ENCODE measurements at places on chromosomes 5 and 9.

GRCh38 chr5:22621084-22621483 is 232.1 kb downstream of the CDH12 start:
- DNase-seq = no peak

DNA sequence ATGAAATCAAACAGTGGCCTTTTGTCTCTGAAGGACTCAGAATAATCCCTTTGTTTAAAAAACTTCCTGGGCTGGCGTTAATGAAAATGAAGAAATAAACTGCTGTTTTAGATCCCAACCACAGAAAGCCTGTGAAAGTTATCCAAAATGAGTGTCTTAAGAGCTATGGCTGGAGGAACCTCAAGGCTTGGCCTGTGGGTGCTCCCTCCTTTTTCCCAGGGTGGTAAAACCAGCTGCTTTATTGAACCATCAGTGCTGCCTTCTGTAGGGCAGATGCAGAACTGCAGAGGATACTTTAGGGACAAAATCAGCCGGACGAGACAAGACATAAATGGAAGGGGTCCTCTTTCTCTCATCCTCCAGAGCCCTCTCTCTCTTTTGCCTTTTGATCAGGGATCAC is 100.9 kb downstream of the SMARCA2 start:
- DNase-seq = no peak

DNA sequence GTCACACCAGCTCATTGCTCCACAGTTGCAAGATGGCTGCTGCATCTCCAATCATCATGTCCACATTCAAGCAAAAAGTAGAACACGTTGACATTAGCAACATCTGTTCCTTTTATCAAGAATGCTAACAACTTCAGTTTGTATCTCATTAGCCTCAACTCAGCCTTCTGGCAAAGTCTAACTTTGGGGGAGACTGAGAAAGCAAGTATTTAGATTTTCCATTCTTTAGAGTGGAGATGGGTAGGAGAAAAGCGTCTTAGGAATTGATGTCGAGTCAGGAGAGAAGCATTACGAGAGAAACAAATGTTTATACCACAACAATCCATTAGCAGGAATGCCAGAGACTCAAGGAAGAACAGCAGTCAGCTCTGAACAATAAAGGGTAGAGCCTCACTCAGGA is 446.3 kb downstream of the ENC1 start:
- DNase-seq = no peak

DNA sequence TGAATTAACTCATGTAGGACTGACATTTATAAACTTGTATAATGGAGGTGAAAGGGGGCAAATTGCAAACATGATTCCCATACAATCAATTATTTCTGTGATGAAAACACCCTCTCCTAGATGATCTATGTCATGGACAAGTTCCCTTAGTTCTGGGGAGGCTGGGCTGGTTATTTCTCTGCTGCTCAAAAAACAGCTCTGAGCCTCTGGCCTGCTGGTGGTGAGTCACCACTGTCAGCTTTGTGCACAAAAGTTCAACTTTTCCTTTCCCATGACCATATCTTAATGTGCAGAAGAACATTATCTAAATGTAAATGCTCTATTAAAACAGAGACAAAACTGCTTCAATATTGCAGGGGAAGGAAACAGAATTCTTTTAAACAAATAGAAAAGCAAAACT is 85.0 kb downstream of the HMHB1 start:
- no peak for DNase-seq

GRCh38 chr9:134225186-134225585 is 60.8 kb upstream of the RNU6ATAC start:
- no peak for DNase-seq

GRCh38 chr5:71662381-71662780 is 56.7 kb upstream of the CARTPT start:
- no peak for DNase-seq

DNA sequence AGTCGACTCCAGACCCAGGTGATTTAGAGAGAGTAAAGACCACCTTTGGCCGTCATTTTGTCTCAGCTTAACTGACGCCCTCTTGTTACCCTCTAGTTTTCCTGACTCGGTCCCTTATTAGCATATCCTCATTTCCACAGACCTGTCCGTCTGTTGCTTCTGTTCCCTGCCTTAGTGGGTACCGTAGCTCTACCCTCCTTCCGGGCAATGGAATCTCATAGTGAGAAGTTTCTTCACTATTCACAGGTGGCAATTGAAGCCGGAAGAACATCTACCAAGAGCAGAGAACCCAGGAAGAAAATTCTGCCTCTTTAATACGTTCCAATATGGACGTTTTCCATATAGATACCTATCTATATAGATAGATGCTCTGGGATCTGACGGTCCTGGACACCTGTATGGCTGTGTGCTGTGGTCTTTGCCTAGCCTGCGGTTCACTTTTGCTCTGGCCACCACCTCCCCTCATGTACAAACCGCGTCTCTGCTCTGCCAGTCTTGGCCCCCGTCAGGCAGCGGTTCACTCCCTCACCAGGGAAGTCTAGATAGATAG is 652 bp upstream of the TMEM161B start:
- DNase-seq = no peak

GRCh38 chr5:135505973-135506372 is 29.8 kb downstream of the NEUROG1 start:
- no peak for DNase-seq

DNA sequence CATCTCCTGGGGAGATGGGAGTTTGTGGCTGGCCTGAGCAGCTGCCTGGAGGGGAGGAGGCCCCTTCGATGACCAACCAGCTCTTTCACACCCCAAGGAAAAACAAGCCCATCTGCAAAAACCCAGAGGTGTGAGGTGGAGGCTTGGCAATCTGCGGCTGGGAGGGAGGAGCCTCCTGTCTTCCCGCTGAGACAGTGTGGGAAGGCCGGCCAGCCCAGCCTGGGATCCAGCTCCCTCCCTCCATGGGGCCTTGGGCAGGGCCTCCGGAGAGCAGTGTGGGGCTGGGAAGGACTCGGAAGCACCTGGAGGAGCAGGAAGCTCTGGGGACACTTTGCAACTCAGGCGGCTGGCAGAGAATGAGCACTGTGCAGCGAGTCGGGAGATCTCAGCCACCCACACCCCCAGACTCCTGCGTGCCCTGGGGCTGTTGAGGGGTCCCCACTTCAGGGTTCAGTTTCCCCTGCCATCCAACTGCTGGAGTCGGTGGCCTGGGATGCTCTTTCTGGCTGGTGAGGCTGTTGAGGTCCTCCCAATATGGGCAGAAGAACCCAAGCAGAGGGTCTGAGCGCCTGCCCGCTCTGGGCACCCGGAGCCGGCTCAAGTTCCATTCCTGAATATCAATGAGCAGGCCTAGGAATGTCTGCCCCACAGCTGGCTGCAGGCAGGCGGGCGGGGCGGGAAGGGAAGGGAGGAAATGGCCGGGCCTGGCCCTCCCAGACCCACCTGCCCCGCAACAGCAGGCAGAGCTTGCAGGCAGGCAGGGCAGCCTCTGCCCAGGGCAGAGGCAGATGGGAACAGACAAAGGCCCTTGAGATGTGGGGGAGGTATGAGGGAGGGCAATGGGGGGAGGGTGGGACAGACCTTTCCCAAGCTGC is 101.1 kb downstream of the FGF18 start:
- DNase-seq = no peak

DNA sequence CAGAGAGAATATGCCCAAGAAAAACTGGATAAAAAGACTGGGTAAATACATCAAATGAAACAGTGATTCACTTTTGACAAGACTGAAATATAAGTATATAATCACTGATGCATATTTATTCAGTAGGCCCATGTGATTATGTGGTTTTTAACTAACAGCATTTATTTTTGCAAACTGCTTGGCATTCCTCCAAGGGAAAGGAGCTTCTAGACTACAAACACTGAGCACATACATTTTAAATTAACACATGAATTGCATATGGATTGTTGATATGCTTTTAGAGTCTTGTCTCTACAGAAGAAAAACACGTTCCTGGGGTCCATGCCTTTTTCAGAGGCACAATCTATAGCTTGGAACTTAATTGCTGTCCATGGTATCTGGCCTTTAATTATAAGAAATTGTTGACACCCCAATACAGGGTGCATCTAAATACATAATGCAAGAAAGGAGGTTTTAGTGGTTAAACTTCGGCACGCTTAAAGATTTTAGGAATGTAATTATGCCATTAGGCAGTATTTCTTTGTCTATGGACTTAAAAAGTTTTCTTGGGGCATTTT is 6.9 kb upstream of the MEIKIN start:
- DNase-seq = no peak

DNA sequence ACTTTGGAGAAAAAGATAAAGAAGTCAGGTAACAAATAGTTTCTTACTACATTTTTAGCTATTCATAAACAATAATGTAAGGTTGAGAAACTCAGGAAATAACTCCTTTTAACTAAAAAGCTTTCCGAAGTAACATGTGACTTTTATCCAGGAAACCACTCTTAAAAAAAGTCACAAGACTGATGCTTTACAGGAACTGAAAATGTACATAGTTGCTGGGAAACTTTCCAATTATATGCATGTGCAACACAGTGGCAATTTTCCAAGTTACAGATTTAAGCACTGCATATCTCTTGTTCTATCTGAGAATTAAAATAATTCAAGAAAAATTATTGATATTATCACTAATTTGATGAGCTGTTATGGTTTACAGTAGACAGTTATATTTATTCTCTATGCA is 105.2 kb downstream of the CDH10 start:
- no peak for DNase-seq

GRCh38 chr9:106864373-106865143 is 1.6 kb downstream of the ZNF462 start:
- DNase-seq = no peak

DNA sequence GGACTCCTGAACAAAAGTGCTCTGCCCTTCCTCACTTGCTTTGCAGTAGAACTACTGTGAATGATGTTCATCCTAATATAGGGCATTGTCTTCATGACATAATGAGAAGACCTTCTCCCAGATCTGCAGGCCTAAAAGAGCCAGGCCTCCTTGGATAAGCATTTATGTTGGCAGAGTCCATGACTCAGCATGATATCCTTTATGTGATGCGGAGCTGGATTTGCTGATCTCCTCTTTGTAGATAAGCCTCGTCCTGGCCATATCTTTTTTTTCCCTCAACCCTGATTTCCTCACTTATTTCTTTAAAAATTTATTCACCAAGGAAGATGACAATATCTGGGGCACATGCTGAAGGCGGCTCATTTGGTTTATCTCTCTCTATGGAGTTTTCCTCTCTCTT is 62.4 kb upstream of the TAS2R1 start:
- DNase-seq = no peak

DNA sequence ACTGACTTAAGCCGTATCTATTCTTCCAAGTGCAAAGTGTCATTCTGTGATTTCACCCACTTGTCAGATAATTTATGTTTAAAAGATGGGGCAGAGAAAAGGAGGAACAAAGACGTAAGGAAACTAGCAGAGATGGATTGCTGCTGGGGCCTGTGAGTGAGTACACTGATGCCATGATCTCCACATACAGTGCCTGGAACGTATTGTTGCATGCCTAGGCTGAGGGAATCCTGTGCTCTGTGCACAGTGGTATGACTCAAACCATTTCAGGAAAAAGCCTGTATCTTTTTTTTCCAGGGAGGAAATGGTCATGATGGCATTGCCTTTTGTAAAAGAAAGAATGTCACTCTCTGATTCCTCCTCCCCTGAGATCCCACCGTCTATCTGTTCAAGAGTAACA is 359.5 kb upstream of the ADAMTS16 start:
- no peak for DNase-seq

- no peak for DNase-seq
Measured at GRCh38 chr9:34570809-34571480, 18.6 kb downstream of the CNTFR start.

DNA sequence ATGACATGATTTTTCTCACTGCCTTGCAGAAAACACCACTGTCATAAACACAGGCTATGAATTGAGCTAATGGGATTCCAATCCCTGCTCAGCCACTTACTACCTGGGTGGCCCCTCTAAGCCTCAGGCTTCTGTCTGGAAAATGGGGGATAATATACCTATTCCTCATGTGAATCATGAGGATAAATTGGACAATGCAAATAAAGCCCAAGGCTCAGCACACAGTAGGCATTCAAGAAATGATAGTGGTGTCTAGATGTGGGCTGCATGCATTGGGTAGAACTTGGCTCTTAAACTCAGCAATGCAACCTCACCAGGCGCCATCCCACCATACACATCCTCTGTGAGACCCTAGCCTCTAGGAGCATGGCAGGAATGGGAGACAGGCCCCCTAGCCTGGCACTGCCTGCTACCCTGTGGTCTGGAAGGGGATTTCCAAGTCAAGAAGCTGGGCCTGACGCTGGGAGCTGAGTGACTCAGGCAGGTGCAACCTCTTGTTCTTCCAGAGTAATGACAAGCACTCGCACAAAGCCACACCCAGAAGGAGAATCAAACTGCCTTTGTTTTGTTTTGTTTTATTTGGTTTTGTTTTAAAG is 2.3 kb upstream of the TNIP1 start:
- DNase-seq = no peak

GRCh38 chr9:71515107-71515506 is 253.2 kb downstream of the CEMIP2 start:
- no peak for DNase-seq

GRCh38 chr9:18710065-18710464 is 236.1 kb downstream of the ADAMTSL1 start:
- no peak for DNase-seq

Data from activated gamma-delta T cell (primary cell).